Hindlimb muscle (tissue), 1 donor: ENCODE measurements at places on chromosomes 3 and 15. TPM values are rescaled to one million over a fixed set of nuclear protein-coding genes. Genes with fewer than 3 reads are reported as not detected.

Gene ERICH6
- 0.23 TPM for polyA plus RNA-seq

Gene PRTG
- 2.3 TPM for polyA plus RNA-seq

Gene XYLB
- 3.9 TPM for polyA plus RNA-seq

Gene WWTR1
- polyA plus RNA-seq, result 85.2 TPM

Gene MLF1
- 34.1 TPM for polyA plus RNA-seq

Gene SPRED1
- 31.4 TPM for polyA plus RNA-seq

Gene GOLGA8G
- polyA plus RNA-seq, result not detected

Gene TEX9
- 1.7 TPM for polyA plus RNA-seq

Gene POPDC2
- 23.8 TPM for polyA plus RNA-seq

Gene MUSTN1
- polyA plus RNA-seq, result 203 TPM

Gene NCBP2
- 69.3 TPM for polyA plus RNA-seq
